ENCODE measurements at places on chromosomes 5 and 9.

- DNase-seq = no peak
Observed at GRCh38 chr5:83072966-83073365, 4.2 kb downstream of the TMEM167A start.

DNA sequence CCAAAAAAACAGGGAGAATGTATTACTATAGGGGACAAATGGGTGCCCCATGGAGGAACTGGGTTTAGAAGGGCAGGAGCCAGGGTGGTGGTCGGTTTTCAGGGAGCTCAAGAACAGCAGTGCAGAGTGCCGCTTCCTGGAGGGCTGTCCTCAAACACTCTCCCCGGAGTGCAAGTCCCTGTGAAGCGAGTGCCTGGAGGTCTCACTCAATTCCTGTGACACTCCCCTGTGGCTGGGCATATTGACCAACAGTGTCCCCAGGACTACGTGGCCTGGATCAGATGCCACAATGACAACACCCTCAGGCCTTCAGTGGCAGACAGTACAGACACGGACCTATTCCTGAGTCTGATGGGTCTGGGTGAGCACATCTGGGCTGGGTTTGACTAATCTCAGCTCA is 412.1 kb upstream of the IRX2 start:
- no peak for DNase-seq

DNA sequence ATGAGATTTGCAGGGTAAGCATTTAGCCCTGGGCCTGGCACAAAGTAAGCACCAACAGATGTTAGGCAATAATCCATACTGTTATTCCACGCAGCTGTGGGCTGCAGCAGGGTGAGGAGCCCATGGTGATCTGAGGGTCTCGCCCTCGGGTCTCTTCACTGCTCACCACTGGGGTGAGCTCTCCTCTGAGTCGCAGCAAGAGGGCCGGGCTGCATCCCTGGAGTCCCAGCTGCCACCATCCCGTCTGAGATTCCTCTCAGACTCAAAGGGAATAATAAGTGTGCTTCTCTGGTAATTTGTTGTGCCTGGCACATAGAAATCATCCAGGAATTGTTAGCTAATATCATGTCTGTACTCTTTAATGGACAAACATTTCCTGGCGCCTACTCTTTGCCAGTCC is 6.9 kb downstream of the NKX2-5 start:
- DNase-seq = no peak

GRCh38 chr9:7729371-7730163 is 70.0 kb downstream of the DMAC1 start:
- DNase-seq = no peak

- no peak for DNase-seq
Observed at GRCh38 chr9:90958328-90958727, 156.7 kb downstream of the SYK start.

GRCh38 chr5:119409235-119409815 is 43.0 kb upstream of the HSD17B4 start:
- DNase-seq = no peak

DNA sequence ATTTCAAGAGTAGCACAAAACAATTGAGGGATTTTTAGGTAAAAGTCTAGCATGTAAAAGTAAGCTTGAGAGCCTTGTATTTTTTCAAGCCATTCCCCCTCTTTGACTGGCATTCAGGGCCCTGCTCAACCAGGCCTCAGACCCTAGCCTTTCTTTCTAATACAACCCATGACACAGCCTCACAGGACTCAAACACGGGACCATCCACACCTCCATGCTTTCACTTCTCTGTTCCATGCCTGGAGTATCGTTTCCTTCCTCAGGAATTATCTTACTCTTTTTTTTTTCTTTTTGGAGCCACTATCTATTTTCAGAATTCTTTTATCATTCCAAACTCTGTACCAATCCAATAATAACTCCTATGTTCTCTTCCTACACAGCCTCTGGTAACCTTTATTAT is 560.2 kb upstream of the CLINT1 start:
- DNase-seq = no peak

- no peak for DNase-seq
Observed at GRCh38 chr5:87340716-87341115, 72.0 kb downstream of the CCNH start.

DNA sequence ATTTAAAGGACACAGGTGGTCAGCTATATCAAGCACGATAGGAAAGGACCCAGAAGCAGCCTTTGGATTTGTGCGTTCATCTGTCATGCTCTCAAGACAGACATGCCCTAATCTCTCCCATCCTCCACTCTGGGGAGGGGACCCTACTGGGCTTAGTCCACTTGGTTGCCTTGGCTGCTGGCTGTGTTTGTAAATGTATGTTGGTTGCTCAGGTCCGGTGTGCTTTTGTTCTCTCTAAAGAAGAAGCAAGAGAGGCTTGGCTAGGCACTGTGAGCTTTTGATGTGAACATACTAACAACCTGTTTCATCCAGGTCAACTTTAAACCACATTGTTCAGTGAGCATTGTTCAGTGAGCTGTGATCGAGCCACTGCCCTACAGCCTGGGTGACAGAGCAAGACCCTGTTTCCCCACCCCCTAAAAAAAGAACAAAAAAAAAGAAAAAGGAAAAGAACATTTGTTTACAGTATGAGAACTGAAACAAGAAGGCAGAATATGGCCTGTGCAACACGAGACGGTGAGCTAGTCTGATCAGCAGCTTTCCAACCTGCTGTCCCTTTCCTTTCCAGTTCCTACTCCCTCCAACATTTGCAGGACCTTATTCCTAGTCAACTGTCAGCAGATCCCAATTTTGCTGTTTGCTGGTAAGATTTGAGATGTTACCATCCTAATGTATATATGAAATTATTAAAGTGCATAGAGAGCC is 228.3 kb downstream of the ARHGAP26 start:
- no peak for DNase-seq

DNA sequence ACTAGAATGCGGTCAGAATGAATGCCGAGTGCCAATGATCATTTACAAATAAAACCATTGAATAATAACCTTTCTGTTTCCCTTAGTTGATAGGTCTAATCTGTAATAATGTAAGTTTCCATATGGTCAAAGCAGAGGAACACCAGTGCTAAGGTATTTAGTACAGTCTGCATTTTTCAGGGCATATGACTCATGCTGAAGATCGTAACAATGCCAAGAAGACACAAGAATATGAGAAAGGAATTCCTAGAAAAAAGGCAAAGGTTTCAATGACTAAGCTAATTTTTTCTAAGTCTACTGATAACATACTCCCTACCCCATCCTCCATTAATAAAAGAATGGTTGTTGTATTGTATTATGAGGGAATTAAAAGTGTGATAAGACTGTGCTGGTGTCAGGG is 2.8 kb downstream of the OR1L8 start:
- DNase-seq = no peak

DNA sequence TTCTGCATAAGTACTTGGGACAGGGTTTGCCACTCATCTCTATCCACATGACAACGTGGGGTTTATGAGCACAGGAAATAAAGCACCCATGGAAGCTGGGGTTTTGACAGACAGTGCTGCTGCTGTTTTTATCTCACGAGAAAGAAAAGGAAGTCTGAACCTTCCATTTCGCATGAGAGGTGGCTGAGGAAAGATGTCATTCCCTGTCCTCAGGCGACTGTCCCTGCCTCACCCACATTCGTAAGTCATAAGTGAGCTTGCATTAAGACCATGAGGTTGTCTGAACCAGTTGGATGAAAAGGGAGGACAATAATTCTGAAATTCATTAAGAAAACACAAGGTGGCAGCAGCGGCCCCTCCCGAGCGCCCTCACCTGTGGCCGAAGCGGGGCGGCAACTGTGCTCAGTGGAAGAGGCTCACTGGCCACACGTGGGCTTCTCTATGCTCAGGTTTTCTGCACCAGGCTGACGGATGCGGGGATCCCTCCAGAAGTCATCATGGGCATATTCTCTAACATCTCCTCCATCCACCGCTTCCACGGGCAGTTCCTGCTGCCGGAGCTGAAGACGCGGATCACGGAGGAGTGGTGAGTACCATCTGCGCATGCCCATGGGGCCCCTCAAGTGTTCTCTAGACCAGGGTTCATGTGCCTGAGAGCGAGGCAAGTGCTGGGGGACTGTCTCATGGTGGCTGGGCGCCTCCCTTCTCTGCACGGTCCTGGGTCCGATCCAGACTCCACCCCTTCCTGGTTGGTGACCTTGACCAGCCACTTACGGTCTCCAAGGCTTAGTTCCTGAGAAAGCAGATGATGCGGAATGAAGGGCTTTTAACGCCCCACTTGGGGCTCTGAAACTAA is 54.7 kb upstream of the SUSD3 start:
- peak; percentile 26 for DNase-seq

DNA sequence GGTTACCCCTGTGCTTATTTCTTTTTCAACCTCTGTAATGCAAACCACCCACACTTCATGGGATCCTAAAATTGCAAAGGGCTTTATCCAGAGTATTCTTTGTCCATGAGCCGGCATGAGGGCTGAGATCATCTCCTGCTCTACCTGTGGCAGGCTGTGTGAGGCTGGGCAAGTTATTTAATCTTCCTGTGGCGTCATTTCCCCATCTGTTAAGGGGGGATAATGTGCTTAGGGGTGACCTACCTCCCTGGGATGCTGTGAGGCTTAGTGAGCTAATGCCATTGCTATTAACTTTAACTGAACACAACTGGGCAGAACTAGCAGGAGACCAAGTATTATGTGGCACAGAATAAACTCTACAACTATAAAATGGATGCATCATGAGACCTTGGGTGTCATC is 17.0 kb downstream of the FRMPD1 start:
- DNase-seq = no peak

GRCh38 chr9:21322911-21323461 is 12.2 kb downstream of the KLHL9 start:
- no peak for DNase-seq

GRCh38 chr5:138963763-138964371 is 88.7 kb upstream of the LRRTM2 start:
- DNase-seq = no peak

GRCh38 chr5:139690064-139690802 is 42.1 kb downstream of the CXXC5 start:
- no peak for DNase-seq

DNA sequence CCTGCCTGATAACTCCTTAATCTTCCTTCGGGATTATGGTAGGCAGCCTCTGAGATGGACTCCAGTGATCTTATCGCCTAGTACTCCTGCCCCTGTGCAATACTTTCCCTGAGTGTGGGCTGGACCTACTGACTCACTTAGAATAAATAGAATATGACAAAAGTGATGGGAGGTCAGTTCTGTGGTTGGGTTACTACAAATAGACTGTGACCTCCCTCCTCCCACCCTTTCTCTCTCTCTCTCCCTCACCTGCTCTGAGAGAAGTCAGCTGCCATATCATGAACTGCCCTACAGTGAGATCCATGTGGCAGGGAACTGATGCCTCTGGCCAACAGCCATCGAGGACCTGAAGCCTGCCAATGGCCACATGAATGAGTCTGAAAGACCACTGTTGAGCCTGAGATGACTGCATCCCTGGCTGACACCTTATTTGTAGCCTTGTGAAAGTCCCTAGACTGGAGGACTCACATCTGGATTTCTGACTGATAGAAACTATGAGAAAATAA is 31.7 kb downstream of the NRG2 start:
- DNase-seq = no peak

DNA sequence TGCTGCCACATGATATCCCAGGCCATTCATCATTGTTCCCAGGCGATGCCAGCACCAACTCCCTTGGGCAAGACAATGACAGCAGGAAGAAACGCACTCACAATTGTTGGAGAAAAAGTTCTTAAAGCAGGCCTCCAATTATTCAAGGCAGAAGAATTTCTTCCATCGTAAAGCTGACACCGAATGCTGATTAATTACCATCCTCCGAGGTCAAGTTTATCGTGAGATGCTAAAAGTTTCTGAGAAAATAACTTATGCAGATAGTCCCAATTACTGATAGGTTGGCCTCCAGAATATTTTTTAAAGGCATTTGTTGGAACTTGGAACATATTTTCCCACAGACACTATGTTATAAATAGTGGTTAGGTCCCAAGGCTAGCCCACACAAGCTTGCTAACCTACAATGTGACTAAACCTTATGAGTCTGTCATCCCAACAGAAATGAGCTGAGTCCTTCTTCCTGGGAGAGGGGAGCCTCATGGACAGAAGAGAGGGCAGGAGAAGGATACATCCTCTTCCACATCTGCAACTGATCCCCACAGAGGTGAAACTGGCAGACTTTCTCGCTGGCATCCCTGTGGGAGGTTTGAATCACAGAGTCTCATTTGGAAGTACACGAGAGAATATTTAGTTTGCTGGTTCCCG is 202.4 kb upstream of the TBC1D2 start:
- DNase-seq = no peak

GRCh38 chr5:51378448-51379330 is 4.6 kb upstream of the ISL1 start:
- DNase-seq = no peak

GRCh38 chr9:83800236-83801033 is 17.1 kb downstream of the GKAP1 start:
- DNase-seq = no peak

DNA sequence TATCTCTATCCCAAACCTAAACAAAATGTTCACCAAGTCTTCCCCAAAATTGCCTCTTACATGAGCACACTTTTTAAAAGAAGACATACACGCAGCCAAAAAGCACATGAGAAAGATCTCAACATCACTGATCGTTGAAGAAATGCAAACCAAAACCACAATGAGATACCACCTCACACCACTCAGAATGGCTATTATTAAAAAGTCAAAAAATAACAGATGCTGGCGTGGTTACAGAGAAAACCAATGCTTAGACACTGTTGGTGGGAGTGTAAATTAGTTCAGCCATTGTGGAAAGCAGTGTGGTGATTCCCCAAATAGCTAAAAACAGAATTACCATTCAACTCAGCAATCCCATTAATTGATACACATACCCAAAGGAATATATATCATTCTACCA is 83.8 kb downstream of the SEMA5A start:
- DNase-seq = no peak

DNA sequence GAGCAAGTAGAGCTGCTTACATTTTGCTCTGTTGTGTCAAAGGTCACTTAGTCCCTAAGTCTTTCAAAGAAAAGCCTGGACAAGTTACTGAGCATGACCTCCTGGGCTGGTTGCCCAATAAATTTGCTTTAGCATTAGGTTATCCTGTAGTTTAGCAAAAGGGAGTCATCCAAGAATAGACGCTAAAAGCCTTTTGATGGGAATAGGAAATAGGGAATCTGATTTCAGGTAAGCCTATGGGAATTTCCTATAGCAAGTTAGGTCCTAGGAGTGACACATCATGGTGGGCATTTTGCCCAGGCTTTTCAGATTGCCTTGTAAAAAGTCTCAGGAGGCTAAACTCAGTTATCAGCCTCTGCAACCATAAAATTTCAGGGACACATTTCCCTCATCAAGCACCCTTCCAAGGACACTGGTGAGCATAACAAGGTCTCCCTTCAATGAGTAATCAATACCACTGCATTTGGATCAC is 67.6 kb upstream of the RANBP3L start:
- no peak for DNase-seq

- no peak for DNase-seq
Observed at GRCh38 chr9:104276709-104277245, 182.7 kb downstream of the SMC2 start.

GRCh38 chr9:98743818-98744611 is 35.3 kb upstream of the GABBR2 start:
- no peak for DNase-seq

GRCh38 chr9:73180403-73180802 is 28.7 kb downstream of the ANXA1 start:
- DNase-seq = no peak

All from stimulated activated CD8-positive, alpha-beta memory T cell treated with anti-CD3 and anti-CD28 coated beads, Interleukin-12 subunit alpha, Interleukin-12 subunit beta, amount 100 ng/mL, for 1 hour (primary cell).